ENCODE measurements at places on chromosomes 2 and 18.

- DNase-seq: no peak
Observed at GRCh38 chr2:222688917-222689316, 17.5 kb downstream of the MOGAT1 start.

DNA sequence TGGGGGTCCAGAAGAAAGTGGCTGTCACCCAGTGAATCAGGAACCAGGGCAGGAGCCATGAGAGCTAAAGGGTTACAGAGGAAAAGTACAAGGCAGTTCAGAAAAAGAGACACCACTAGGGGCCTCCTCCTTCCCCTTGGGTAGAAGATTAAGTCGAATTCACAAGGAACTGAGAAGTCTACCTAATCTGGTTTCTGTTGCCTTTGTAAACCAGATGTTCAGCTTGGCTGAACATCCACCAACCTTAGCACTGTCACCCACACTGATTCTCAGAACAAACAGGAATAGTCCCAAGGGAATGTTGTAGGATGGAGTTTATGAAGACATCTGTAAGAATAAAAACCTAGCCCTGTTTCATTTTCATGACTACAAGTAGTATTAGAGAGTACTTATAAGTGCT, 90.4 kb upstream of the NOSTRIN start:
- DNase-seq: no peak

DNA sequence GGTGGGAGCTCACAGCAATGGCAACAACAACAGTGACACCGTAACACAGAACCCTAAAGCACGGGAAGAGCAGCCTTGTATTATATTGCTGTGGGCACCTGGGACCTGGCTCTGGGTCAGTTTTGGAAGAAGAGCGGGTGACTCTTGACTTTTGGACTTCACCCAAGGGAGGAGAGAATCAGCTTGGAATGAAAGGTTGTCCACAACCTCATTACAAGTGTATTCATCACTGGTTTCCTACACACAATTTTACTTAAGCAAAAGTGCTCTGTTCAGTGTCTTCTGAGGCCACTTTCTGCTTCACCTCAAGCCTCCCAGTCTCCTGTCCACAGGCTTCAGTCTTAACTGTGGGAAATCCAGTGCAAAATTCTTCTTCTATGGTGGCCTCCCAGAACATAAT, 263.8 kb downstream of the KCNE4 start:
- DNase-seq: no peak

DNA sequence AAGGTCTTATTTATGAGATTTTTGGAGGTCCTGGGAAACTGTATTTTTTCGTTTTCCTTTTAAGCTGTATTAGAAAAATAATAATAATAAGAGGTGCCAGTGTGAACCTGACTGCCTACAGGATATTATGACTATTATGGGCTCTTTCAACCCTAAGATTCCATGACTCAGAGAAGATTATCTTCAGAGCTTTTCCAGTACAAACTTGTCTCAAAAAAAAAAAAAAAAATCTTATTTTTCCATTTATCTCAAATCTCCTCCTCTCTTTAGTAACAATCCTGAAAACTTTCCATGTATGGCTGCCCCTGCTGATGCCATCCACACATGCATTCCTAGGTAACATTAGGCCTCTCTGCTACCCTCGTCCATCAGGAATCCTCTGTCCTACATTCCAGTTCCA, 36.7 kb upstream of the RPE start:
- DNase-seq: no peak

DNA sequence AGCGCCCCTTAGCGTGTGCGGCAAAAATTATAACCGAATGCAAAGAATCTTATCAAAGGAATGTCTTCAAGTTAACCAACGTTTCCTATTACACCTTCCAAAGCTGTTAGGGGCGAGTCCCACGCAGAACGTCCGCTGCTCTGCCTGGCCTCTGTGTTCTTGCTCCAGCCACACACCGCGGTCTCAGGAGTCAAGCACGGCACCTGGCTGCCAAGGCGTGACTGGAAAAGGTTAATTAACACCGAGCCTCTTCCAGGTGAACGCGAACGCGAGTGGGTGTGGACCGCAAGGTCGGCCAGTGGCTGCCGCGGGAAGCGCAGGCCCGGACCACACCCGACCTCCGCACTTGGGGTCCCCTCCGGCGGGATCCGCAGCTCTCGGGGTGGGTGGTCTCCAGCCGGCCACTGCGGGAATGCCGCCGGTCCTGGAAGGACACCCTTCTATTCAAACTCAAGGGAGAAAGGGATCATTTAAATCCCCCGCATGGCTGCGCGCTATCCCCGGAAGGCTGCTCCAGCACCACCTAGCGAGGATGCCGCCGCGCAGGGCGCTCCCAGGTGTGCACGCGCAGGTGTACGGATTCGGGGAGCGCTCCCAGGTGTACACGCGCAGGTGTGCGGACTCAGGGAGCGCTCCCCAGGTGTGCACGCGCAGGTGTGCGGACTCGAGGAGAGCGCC, 830 bp downstream of the CYB5A start:
- no peak for DNase-seq

- DNase-seq: no peak
Observed at GRCh38 chr2:174020926-174021662, 55.9 kb upstream of the SP3 start.

GRCh38 chr2:163690896-163691295, 44.9 kb downstream of the FIGN start:
- DNase-seq: no peak

- no peak for DNase-seq
Observed at GRCh38 chr2:241666627-241667400, 19.8 kb downstream of the DTYMK start.

DNA sequence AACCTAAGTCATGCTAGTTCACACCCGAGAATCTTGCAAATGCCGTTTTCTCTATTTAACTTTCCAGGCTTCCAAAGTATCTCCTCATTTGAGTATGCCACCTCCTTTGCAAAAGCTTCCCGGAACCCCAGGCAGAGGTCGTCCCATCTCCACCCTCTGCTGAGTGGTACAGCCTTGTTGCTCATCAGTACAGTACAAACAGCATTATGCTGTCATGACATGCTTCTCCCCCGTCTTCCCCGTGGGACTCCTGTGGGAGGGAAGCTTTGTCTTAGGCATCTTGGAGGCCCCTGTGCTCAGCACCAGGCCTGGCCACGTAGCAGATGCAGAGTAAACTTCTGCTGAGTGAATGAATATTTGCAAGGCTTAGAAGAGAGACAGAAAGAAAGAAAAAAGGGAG, 102.7 kb downstream of the CDCA7 start:
- no peak for DNase-seq

DNA sequence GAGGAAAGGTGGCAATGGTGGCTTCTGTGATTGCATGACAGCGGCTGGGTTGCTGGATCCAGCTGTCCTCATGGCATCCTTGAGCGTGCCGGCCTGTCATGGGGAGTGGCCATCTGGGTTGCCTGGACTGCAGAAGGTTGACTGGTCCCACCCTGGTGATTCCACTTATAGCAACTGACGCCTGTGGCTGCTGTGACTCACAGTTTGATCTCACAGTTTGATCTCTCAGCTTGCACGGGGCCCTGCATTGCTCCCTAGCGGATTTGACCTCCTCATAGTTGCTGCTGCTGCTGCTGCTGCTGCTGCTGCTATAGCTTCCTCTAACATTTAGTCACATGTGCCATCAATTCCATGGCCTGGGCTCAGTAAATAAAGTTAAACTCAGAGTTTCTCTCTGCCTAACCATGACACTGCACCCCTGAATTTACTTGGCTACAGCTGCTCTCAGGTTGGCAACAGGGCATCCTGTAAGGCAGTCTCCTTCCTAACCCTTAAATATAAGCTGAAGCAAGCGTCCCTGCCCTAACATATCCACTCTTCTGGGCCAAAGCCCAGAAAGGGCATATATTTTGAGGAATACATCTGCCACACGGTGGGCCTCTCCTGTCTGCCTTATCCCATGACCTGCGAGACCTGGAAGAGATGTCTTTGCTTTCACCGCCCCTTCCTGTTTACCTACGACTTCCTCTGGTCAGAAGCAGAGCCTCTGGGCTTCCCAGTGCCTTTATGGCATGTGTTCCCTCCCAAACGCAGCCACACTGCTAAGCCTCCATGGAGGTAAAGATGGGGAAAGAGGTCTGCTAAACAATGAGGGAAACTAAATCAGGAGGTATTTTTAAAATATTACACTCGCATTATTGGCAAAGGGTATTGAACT, 37.8 kb upstream of the CCDC150 start:
- no peak for DNase-seq

DNA sequence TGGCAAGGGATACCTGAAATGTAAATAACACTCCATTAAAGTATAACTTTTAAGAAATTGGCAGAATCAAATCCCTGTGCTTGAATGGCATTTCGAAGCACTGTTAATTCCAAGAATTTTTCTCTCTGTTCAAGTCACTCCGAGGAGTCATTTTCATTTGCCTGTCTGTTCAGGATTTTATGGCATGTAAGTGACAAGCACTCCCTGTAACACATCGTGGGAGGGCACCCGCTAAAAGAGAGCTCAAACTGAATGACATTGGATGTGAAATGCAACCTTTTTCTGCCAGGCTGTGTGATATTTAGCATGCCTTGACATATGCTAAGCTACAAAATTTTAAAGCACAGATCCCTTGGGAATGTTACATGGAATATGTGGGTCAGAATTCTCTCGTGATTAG, 339.6 kb downstream of the LRRTM1 start:
- no peak for DNase-seq

GRCh38 chr2:238601433-238602222, 174.9 kb downstream of the ASB1 start:
- no peak for DNase-seq

- no peak for DNase-seq
Observed at GRCh38 chr2:224846161-224846560, 130.0 kb upstream of the CCDC195 start.

DNA sequence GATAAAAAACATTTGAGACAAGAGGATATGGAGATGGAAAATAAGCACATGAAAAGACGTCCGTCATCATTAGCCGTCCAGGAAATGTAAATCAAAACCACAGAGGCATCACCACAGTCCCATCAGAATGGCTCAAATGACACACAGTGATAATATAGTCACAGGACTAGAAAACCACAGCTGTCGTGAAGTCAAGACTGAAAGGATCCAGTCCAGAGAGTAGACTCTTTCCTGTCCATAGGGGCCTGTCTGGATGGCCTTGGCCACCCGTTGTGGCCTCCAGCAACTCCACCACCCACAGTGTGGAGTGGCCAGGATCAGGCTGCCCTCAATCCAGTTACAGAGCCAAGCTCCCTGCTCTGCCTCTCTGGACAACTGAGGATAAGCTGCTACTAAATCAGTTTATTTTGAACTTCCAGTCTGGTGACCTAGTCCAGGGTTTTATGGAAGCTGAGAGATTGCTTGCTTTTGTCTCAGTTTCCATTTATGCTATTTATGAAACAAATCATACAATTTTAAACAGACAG, 60.4 kb downstream of the RHOB start:
- no peak for DNase-seq

DNA sequence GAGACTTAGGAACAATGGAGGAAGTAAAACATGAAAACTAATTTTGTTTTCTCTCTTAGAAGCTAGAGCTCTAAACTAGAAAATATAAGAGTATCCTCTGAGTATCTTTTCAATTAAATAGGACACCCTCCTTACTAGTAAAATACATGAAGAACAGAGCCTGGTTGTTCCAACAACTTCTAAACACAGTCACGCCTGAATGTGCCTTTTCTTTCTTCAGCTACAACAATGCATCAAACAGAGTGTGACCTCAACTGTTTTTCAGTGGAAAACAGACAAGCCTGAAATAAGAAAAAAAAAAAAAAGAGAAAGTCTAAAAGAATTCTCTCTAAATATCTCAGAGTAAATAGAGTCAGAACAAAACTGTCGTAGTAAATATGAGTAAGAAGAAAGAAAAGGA, 928.8 kb downstream of the CNTNAP5 start:
- no peak for DNase-seq

DNA sequence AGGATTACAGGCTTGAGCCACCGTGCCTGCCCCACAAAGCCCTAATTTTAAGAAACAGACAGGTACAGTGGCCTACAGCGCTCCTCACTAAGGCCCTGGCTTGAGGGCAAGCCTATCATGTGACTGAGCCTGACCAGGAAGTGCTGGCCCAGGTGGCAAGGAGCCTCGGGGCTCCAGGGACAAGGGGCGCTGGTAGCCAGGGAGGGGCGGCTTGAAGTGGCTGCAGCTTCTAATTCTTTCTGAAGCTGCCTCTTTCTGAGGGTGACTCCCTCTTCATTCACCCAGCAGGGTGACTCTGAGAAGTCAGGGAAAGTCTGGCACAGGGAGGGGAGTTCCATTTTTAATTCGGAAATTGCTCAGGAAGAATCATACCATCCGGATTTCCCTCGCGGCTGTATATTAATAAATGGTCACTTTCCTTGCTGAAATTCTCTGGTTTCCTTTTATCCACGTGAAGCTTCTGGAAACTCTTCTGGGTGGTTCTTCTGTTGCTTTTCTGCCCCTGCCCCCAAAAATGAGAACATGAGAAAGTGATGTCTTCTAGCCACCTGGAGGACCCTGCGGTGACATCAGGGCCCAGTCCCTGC, 115.7 kb downstream of the FAM210A start:
- no peak for DNase-seq

DNA sequence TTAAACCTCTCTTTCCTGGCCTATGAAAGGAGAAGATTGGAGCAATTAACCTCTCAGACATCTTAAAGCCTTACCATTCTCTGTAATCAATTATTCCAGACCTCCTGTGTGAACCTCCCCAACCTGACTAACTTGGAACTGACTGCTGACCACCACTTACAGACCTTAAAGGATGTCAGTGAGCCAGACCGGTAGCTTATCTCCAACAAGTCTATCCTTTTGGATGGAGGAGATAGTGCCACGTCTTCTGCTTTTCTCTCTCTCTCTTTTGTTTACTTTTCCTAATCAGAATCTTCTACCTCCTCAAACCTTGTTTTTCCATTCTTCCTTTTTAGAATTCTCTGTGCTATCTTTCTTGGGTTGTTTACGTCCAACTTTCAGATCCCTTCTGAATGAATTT, 57.2 kb downstream of the LRRTM1 start:
- no peak for DNase-seq
